HepG2 (cell line): ENCODE measurements at places on chromosomes 11 and 22. TPM values are rescaled to one million over a fixed set of nuclear protein-coding genes. Genes with fewer than 3 reads are reported as not detected.

The MFNG gene
- 1.0 and 1.1 TPM in 2 replicates for total RNA-seq

The ZC3H12C gene
- 5.7 and 6.8 TPM in 2 replicates for total RNA-seq

The GAL gene
- total RNA-seq: not detected in 2 replicates

The RAB36 gene
- total RNA-seq: 0.20 and 0.24 TPM in 2 replicates

The CHADL gene
- total RNA-seq: 2.9 and 8.1 TPM in 2 replicates

The CARD16 gene
- 0.53 TPM in 1 of 2 replicates, not detected in the other for total RNA-seq

The GRAP2 gene
- not detected in 2 replicates for total RNA-seq

The RIMBP3B gene
- total RNA-seq: not detected in 2 replicates

The SLC15A3 gene
- total RNA-seq: 0.58 and 0.77 TPM in 2 replicates

DNA sequence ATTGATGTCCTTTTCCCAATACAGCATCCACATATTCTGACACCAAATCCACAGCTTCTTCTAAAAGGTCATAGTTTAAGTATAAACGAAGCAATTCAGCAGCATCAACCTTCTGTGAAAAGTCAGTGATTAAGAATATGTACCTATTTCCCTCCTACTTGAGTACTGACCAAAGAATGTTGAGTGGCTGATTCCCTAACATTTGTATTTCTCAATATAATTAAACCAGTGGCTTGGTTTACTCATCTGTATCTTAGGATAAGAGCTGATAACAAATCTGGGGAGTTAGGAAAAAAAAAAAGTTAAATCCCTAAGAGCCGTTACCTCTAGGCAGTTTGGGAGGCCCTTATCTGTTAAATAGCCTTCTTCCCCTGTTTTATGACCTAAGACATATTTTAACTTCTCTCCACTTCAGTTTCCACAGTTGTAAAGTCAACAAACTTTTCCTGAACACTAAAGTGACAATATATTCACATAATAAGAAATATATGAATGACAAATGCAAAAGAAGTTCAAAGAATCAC lies 16.0 kb upstream of the FNBP4 start:
- H3K36me3 ChIP-seq: peaks cover 15% of the 10 kb centered on the region
- H3K27ac ChIP-seq: no peak overlapping the region
- no peaks in the 10 kb centered on the region for H3K27me3 ChIP-seq
- H3K4me1 ChIP-seq: 0 out of 2 replicates have a peak, but pooled peaks cover 7% of the 10 kb centered on the region
- H3K4me3 ChIP-seq: no peak overlapping the region
- DNase-seq: no peak

DNA sequence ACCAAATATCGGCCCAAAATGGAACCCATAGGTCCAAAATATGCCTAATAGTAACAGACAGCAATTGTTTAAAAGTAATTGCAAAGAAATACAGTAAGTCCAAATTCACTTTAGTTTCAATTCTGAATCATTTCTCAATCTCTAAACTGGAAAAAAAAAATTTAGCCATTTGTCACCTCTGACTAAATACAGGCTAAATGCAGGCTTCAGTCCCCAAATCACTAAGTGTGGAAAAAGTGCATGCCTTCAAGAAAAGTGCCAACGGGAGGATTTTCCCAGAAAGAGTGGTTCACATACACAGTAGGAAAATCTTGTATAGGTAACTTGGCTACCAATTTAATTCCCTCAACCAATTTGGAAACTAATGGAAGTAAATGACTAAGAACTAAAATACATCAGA lies 35.7 kb downstream of the SIK3 start:
- H3K27me3 ChIP-seq: no peaks in the 10 kb centered on the region
- H3K4me1 ChIP-seq: peaks cover 33% of the 10 kb centered on the region
- DNase-seq: no peak
- H3K4me3 ChIP-seq: no peak overlapping the region
- no peaks in the 10 kb centered on the region for H3K36me3 ChIP-seq

- no peaks in the 10 kb centered on the region for H3K27me3 ChIP-seq
- peak overlapping the region; percentile 87 for H3K27ac ChIP-seq
- H3K4me1 ChIP-seq: peaks cover 69% of the 10 kb centered on the region
- H3K36me3 ChIP-seq: 0 out of 2 replicates have a peak, but pooled peaks cover 1% of the 10 kb centered on the region
Observed at GRCh38 chr11:129828301-129828836, 12.7 kb downstream of the TMEM45B start.

GRCh38 chr11:102287964-102288724 lies 29.1 kb upstream of the BIRC3 start:
- no peak overlapping the region for H3K4me3 ChIP-seq
- DNase-seq: peak; percentile 68
- peaks cover 55% of the 10 kb centered on the region for H3K4me1 ChIP-seq

GRCh38 chr11:8059030-8059429 lies 22.0 kb upstream of the TUB start:
- H3K27ac ChIP-seq: no peak overlapping the region
- peaks cover 32% of the 10 kb centered on the region; the same call in 2 of the 3 replicates for H3K27me3 ChIP-seq
- DNase-seq: no peak
- H3K36me3 ChIP-seq: no peaks in the 10 kb centered on the region
- no peak overlapping the region for H3K4me3 ChIP-seq

DNA sequence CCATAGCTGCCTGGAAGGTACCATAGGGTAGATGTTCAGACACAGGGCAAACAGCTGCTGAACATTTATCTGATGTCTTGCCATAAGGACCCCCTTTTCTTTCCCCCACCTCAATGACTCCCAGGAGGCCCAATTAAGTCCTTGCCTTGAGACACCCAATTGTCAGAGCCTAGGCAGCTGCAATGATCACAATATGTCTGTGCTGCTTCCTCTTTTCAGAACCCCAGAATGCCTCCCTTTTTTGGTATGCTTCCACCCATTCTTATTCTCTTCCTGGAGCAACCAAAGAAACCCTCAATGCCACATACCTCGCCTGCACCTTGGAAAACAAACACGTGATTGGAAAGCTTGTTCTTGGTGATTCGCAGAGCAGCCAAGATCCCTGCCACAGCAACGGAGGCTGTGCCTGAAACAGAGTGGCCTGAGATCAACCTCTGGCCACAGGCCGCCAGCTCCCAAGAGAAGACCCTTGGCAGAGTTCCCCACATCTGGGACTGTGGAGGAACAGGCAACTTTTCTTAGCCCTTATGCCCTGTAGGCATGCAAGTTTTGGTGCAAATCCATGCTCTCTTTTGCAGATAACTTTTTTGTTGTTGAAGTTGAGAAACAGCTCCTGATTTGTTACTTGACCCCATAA lies 75.4 kb downstream of the CCDC81 start:
- no peak for DNase-seq
- no peak overlapping the region for H3K4me3 ChIP-seq
- H3K4me1 ChIP-seq: no peaks in the 10 kb centered on the region

GRCh38 chr11:19868281-19868821 lies 155.7 kb downstream of the NAV2 start:
- DNase-seq: no peak
- no peaks in the 10 kb centered on the region for H3K36me3 ChIP-seq
- peaks cover 10% of the 10 kb centered on the region for H3K4me1 ChIP-seq
- no peaks in the 10 kb centered on the region for H3K27me3 ChIP-seq

DNA sequence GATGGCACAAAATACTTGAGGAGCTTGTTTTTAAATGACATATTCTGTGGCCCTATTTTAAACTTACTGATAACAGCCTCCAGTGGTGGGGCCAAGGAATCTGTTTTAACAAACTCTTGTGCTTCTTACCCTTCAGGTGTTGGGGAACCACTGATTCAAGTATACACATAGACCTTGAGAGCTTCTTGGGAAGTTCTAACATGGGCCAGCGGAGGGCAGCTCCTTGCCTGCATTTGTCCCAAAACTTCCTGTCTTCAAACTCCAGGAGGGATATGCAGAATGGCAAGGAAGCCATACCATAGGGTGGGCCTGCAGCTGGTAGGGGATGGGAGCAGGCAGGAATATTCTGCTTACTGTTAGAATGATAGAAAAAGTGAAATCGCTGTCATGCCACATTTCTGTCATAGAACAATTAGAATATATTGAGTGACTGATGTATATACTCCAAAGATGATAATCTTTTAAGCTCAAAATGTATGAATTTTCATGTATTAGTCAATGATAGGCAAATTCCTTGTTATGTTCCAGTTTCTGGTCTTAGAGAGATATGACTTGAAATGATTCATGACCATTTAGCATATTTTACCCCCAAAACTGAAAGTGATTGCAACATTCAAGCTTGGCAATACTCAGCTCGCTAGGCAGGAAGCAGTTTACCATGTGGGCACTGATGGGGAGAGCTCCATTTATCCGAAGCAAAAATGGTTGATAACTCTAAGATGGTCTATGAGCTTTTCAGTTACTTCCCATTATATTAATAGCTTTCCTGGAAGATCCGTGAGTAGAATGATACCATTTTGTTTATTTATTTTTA lies 9.2 kb downstream of the EXT2 start:
- no peak for DNase-seq
- H3K27me3 ChIP-seq: no peaks in the 10 kb centered on the region
- H3K36me3 ChIP-seq: peaks cover 18% of the 10 kb centered on the region; the same call in 2 of the 3 replicates
- H3K4me1 ChIP-seq: no peaks in the 10 kb centered on the region
- no peak overlapping the region for H3K4me3 ChIP-seq

DNA sequence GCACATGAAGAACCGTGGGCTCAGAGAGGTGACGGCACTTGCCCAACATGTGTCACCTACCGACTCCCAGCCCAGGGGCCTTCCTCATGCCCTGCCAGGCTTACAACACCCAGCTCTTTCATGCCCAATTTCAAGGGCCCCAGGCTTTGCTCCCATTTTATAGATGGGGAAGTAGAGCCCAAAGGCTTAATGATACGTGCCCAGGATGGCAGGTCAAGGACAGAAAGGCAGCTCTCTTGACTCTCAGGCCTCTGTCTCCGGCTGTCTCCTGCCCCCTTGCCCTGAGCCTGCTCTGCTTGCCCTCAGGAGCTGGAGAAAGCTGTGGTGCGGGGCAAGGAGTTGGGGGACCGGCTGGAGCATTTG lies 9.0 kb downstream of the CCDC88B start:
- H3K27me3 ChIP-seq: peaks cover 30% of the 10 kb centered on the region; the same call in 2 of the 3 replicates
- no peak overlapping the region for H3K4me3 ChIP-seq
- no peak for DNase-seq
- no peak overlapping the region for H3K27ac ChIP-seq
- H3K4me1 ChIP-seq: peaks cover 36% of the 10 kb centered on the region
- no peaks in the 10 kb centered on the region for H3K36me3 ChIP-seq

- H3K27ac ChIP-seq: no peak overlapping the region
- H3K4me1 ChIP-seq: no peaks in the 10 kb centered on the region
- DNase-seq: no peak
- H3K4me3 ChIP-seq: no peak overlapping the region
- peaks cover under 1% of the 10 kb centered on the region for H3K27me3 ChIP-seq
Observed at GRCh38 chr11:128624269-128625175, 37.2 kb upstream of the ETS1 start.

GRCh38 chr11:79100093-79100910 lies 340.5 kb downstream of the TENM4 start:
- H3K27me3 ChIP-seq: peaks cover 3% of the 10 kb centered on the region; the same call in 1 of the 3 replicates
- no peaks in the 10 kb centered on the region for H3K36me3 ChIP-seq
- no peak overlapping the region for H3K27ac ChIP-seq
- no peaks in the 10 kb centered on the region for H3K4me1 ChIP-seq
- no peak overlapping the region for H3K4me3 ChIP-seq
- peak; percentile 45 for DNase-seq

DNA sequence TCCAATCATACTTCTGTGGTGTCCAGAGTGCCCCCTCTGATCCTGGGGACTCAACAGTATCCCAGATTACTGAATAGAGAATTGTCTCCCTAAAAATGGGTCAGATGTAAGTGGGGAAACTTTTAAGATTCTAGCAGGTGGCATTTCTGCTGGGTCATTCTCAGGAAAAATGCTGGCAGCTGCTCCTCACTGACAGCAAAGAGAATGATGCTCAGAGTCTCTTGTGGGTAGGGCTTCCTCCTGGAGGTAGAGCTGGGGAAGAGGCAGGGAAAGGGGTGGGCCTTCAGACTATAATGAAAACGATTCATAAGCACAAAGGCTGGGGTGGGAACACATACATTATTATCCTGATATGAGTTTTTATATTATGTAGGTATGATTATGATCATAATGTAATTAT lies 647.2 kb downstream of the NELL1 start:
- no peak overlapping the region for H3K27ac ChIP-seq
- H3K4me1 ChIP-seq: no peaks in the 10 kb centered on the region
- H3K4me3 ChIP-seq: no peak overlapping the region
- H3K27me3 ChIP-seq: no peaks in the 10 kb centered on the region

- H3K27ac ChIP-seq: no peak overlapping the region
- H3K36me3 ChIP-seq: no peaks in the 10 kb centered on the region
- H3K4me3 ChIP-seq: no peak overlapping the region
- H3K4me1 ChIP-seq: no peaks in the 10 kb centered on the region
Observed at GRCh38 chr11:32852207-32852606, 22.5 kb downstream of the PRRG4 start.
